Suppressor macrophage treated with lipopolysaccharide for 4 hours (primary cell): ENCODE measurements at places on chromosomes 5 and 9.
A peak's percentile ranks its signal among the peaks of the same experiment; 100 is the strongest.

- DNase-seq, result no peak
These were observed 63.5 kb downstream of the PTPDC1 start for GRCh38 chr9:94147776-94148175.

DNA sequence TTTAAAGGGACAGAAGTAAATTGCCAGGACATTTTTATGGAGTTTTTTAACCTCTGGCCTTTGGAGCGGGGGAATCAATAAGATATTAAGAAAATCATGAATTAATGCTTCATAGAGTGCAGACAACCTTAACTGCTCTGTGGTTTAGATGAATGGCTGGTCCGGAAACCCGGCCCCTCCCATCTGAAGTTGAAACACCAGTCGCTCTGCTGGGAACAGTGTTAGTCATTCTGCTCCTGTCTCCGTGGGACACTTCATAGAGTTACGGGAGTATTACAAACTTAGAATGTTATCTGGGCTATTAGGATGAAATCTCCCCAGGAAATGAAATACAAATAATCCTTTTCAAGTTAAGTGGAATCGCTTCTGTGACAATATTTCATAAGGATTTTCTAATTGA, 110.1 kb upstream of the IRX2 start:
- DNase-seq, result no peak

DNA sequence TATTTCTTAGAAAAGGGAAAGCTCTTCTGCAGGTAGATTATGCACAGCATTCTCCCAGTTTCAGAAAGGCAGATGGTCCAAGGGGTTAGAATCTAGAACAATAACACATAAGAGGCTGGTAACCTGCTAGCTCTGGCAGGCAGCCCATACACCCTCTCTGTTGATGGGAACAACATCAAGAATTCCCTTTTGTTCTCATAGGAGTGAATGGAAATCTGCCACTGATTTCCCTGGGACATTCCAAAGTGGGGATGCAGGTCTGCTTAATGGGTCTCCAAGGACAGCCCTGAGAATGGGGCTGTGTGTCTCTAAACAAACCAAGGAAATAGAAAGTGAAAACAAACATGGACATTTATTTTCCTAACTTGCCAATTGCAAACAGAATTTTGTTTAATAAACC, 456.8 kb downstream of the EBF1 start:
- no peak for DNase-seq

GRCh38 chr5:95836544-95836943, 14.0 kb upstream of the GLRX start:
- DNase-seq, result no peak

DNA sequence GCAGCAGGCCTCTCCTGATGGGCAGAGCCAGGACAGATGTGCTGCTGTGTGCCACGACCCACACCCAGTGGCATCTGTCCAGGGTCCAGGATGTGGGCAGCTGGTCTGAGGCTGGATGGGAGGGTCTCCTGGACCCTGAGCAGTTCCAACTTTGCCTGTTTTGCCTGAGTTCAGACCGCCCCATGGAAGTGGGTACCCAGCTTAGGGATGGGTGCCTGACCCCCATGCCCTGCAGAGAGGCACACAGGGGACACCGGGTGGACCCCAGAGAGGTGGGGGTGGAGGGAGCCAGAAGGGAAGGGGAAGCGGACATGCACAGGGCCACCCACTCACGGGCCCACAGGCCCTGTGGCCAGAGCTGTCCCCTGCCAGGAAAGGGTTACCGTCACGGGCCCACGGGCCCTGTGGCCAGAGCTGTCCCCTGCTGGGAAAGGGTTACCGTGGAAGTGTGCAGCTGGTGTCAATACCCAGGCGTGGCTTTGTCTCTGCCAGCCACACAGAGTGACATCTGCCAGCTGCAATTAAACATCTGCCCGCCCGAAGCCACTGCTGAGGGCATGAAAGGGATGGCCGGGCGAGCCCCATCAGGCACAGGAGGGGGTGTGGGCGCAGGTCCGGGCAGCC, 50.0 kb downstream of the NACC2 start:
- DNase-seq, result peak; percentile 42

DNA sequence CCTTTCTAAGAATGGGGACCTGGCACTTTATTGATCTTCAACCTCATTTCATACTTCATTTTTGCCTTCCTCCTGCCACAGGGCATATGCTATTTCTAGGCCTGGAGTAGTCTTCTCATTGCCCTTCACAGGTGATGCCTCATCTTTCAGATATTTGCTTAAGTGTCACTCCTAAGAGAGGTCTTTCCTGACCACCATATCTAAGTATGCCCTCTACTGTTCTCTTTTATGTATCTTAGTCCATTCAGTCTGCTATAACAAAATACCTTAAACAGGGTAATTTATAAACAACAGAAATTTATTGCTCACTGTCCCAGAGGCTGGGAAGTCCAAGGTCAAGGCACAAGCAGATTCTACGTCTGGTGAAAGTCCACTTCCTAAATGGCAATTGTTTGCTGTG, 99.1 kb downstream of the ADAMTS6 start:
- no peak for DNase-seq

DNA sequence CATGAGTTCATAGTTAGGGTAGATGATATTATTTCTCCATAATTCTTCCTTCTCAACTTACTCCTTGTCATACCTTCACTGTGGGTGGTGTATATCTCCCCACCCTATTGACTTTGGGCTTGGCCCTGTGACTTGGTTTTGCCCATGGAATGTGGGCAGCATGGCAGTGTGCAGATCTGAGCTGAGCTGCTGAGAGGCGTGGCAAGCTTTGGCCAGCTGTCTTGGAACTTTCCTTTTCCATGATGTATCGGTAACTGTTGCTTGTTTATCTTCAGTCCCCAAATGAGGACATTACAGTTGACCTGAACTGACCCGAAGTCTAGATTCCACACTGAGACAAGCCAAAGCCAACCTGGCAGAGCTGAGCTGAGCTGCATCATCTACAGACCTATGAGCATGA, 70.4 kb downstream of the RALGPS1 start:
- DNase-seq, result no peak

DNA sequence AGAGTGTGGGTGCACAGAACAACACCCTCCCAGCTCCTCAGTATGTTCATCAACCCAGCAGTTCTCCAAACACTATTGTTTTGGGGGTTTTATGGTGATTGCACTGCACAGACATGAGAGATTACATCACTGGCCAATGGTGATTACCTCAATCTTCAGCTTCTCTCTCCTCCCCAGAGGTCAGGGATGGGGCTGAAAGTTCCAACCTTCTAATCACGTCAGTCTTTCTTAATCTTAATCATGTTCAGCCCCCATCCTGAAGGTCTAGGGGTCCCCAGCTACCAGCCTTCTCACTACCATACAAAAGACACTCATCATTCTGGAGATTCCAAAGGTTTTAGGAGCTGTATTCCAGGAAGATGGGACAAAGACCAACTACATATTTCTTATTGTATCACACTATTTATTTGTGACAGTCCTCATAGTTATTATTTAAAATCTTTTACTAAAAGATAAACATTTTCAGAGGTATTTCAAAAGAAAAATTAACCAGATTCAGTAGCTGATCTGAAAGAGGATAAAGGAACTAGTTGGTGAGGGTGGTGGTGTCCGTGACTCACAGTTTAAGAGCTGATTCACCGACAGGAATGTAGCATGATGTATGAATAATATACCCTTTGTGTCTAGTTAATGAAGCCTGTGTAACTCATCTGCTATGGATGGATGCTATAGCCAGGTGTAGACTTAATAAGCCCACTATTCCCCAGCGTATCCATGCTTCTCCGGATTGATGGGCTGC, 35.6 kb downstream of the RASEF start:
- no peak for DNase-seq

GRCh38 chr5:78889369-78890140, 95.6 kb downstream of the ARSB start:
- DNase-seq, result peak; percentile 67

- no peak for DNase-seq
These were observed 242.1 kb downstream of the BNC2 start for GRCh38 chr9:16628413-16628812.

DNA sequence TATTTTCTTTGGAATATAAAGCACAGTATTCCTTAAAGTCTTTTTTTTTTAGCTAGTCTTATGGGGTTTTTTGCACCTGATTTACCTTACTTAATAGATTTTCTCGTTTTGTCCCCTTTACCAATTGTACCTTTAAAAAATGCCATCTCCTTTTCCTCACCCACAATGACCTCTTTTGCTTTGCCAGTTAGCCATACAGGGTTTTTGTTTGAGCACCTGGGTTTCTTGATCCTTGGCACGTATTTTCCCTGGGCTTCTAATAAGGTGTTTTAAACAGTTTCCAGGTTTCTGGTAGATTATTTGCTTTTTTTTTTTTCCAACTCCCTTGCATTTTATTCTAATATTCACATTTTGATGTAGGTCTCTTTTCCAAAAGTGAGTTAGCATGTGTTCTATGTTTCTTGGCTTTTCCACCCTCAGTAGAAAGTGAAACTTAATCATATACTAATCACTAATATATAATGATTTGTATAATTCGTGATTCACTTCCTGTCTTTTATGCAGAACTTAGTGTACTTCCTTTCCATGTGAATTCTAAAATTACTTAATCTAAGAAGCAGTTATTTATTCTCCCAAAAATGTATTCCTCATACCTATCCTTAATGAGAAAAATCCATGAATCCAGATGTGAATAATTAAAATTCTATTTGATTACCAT, 673.9 kb upstream of the RGMB start:
- DNase-seq, result no peak

DNA sequence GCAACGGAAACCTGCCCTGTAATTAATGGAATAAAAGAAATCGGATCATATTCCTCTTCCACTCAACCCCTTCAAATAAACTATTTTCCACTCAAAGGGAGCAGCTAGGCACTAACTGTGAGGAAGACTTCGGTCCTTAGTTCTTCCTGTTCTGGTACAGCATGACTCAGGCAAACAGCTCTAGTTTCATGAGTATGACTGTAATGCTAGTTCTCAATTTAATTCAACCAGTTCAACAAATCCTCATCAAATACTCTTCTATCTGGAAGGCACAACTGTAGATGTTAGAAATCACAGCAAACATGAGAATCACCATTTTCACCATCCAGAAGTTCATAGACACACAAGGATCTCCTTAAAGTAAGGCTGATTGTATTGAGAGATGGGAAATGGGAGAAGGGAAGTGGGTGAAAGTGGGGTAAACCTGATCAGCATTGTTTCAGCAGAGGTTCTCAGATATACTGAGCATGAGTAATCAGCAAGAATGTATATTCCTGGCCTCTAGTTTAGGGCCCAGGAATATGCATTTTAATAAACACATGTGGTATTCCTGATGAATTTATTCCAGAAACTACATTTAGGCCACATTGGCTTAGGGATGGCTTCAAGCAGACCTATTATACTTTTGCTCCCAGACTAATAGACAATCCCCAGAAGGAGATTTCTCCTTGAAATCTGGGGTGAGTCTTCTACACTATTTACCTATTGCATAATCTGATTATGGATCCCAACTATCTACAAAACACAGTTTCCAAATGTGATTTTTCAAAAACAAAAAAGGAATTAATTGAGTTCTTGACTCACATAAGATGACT, 141.1 kb upstream of the SLC12A2 start:
- peak; percentile 19 for DNase-seq

DNA sequence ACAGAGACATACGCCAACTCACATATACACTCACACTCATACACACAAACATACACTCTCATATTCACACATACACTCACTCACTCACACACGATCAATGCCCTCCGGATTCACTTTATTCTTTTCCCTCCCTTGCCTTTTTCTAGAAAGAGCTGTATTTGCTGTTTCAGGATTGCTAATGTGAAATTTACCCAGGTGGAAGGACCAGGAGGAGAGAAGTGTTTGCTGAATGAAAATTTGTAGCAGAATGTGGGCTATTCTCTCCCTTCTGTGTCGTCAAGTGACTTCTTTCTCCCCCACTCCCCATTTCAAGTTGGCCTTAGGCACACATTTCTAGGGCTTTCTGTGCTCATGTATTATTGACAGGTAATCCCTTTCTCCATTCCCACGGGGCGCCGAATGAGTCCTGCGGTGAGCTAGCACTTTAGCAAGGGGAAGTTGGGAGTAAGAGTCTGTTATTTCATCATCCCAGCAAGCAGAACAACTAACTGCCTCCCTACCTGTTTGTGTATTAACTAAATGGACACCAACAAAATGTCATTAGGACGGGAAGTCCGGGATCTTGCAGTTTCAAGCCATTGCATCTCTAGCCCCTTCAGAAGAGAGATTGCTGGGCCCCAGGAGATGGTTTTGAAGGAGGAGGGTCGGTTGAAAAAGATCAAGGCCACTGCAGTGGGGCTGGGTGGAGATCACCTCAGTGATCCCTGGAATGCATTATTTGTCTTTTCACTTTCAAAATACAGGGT, 97.1 kb upstream of the TAF11L2 start:
- no peak for DNase-seq

DNA sequence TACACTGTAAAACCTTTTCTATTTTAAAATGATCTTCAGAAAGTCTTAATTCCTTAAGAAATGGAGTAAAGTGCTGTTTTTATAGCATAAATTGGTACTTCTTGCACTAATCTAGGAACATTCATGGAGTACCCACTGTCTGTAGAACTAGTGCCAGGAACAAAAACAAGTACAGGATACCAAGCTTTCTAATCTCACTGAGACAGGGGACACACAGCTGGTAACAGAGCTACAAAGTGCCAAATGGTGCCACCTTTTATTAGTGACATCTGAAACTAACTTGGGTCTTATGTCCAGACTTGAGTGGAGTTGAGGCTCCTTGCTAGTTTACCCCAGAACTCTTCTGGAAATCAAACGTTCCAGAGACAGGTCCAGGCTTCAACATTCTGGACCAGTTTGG, 57.9 kb downstream of the RNF130 start:
- no peak for DNase-seq

GRCh38 chr5:66933066-66933465, 263.5 kb downstream of the CD180 start:
- no peak for DNase-seq

DNA sequence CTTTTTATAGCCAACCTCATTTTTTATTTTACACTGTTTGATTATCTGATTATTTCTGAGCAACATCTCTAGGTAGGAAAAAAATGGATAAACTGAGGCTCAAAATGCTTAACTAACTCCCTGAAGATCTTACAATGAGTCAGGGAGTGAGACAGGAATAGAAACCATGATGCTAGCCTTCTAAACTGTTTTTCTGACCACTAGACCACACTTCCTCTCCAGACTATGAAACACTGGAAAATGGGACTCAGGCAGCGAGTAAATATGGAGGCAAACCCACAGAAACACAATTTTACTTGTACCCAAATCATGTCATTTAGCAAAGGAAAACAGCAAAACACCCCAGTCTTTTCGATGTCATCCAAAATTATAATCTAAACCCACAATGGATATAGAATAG, 129.9 kb upstream of the ANKH start:
- DNase-seq, result peak; percentile 80
